ENCODE measurements at places on chromosomes 2 and 18.

- DNase-seq, result no peak
These were observed 34.4 kb downstream of the COL4A3 start for GRCh38 chr2:227198866-227199265.

- DNase-seq, result no peak
These were observed 39.3 kb downstream of the KCNIP3 start for GRCh38 chr2:95336406-95336805.

DNA sequence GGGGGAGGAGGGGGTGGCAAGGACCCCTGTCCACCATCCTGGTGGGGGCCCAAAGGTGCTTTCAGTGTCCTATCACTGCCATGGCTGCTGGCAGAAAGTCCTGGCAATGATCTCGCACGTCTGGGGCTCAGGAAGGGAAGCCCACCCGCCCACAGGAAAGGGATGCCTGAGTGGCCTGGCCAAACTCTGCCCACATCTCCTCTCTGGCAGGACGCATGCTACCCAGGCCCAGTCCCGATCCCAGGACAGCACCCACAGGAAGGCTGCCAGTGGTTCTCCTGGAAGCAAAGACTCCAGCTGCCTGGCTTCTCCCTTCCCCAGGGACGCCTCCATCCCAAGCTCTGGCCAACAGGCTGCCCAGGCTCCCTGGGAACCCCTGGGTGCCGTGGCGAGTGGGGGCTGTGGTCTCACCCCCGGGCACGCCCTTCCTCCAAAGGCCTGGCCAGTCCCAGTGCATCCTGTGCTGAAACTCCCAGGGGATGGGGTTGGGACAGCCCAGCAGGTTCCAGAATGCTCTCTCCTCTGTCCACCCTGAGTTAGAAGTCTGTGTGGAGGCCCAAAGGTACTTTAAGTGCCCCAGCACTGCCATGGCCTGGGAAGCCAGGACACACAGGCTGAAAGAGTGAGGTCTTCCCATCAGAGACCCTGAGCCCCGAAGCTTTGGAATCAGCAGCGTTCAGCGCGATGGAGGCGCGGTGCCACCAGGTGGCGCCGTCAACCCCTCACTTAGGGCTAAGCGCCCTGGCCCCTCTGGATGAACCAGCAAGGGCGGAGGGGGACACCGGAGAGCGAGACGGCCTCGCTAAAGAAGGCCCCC is 29.8 kb upstream of the TAF1B start:
- peak; percentile 63 for DNase-seq

DNA sequence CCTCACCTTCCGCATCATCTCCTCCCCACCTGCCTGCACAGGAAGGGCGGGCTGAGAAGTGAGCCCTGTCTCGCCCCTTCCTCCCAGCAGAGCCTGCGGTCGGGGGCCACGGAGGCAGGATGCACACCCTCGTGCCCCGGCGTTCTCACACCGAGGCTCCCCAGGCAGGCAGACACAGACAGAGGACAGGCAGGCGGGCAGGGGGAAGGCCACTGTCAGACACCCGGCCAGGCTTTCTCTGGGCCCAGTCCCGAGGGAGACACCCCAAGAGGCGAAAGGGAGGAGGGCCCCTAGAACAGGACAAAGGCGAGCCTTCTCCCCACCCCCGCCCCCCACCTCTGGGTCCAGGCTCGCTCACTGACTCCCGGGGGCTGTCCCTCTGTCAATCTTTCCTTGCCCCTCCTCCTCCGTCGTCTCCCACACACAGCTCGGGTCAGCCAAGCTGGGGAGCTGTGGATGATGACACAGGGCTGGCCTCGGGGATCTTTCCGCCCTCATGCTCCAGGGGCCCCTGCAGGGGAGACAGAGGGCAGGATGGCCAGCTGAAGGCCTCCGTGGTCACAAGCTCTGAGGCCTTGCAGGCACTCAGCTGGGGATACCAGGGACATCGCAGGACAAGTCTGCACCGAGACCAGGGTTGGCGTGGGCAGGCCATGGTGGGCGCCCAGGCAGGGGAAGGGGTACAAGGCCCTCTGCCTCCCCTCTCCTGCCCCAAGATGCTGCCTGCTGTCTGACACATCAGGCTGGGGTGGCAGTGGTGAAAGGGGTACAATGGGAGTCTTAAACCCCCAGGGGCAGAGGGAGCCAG is 24.9 kb downstream of the BIN1 start:
- peak; percentile 85 for DNase-seq

GRCh38 chr2:20391951-20392699 is 41.5 kb upstream of the PUM2 start:
- DNase-seq, result no peak

GRCh38 chr18:70139138-70139537 is 66.3 kb downstream of the RTTN start:
- DNase-seq, result no peak

GRCh38 chr18:62420513-62421209 is 95.6 kb downstream of the TNFRSF11A start:
- peak; percentile 68 for DNase-seq

DNA sequence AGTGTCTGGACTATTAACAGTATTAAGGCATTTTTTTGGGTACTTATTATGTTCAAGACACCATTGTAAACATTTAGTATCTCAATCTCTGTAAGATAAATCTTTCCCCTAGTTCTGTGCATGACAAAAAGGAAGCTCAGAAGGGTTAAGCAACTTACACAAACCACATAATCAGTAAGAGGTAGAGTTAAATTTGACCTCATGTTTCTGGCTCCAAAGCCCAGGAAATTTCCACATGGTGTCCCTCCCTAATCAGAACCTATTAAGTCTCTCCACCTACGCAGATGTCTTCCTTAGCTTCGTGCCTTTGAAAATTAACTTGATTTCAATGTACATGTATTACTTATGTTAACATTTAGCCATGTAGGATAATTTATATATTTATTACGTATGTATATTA is 2.0 kb downstream of the MFSD6 start:
- DNase-seq, result no peak

- no peak for DNase-seq
These were observed 15.1 kb downstream of the SH2D6 start for GRCh38 chr2:85433511-85434089.

- DNase-seq, result no peak
These were observed 43.4 kb upstream of the SEC11C start for GRCh38 chr18:59096098-59096789.

DNA sequence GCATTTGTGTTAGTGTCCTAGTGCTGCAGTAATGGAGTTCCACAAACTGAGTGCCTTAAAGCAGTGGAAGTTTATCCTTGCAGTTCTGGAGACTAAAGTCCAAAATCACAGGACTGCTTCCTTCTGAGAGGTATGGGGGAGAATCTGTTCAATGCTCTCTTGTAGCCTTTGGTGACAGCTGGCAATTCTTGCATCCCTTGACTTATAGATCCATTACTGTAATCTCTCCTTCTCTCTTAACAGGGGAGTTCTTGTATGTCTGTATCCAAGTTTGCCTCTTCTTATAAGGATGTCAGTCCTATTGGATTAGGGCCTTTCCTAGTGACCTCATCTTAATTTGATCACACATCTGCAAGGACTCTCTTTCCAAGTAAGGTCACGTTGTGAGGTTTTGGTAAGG is 69.9 kb downstream of the XRCC5 start:
- no peak for DNase-seq

GRCh38 chr2:113309655-113310387 is 31.1 kb upstream of the PAX8 start:
- DNase-seq, result no peak

DNA sequence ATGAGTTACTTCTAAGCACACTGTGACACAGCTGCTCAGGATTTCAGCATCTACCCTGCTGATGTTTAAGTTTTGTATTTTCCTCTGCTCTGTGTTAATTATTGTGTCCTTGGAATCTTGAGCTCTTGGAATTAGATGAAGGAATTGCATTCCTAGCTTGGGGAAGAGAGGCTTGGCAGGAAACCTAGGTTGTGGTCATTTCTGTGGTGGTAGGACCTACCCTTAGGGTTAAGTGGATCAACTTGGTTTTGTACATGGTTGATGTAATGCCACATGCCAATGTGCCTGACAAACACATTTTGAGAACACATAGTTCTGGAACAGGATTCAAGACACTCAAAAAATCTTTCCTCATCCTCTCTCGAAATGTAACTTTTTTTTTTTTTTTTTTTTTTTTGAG is 264.5 kb upstream of the MEX3C start:
- DNase-seq, result no peak

GRCh38 chr2:155363349-155363888 is 664.9 kb downstream of the KCNJ3 start:
- DNase-seq, result no peak

GRCh38 chr18:23540867-23541266 is 37.6 kb downstream of the RMC1 start:
- peak; percentile 11 for DNase-seq

DNA sequence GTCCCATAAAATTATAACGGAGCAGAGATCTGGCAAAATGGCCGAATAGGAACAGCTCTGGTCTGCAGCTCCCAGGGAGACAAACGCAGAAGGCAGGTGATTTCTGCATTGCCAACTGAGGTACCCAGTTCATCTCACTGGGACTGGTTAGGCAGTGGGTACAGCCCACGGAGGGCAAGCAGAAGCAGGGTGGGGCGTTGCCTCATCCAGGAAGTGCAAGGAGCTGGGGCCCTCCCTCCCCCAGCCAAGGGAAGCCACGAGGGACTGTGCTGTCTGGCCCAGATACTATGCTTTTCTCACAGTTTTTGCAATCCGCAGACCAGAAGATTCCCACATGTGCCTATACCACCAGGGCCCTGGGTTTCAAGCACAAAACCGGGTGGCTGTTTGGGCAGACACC is 22.8 kb downstream of the ICA1L start:
- no peak for DNase-seq

GRCh38 chr2:95350774-95351597 is 51.5 kb upstream of the FAHD2A start:
- DNase-seq, result no peak

DNA sequence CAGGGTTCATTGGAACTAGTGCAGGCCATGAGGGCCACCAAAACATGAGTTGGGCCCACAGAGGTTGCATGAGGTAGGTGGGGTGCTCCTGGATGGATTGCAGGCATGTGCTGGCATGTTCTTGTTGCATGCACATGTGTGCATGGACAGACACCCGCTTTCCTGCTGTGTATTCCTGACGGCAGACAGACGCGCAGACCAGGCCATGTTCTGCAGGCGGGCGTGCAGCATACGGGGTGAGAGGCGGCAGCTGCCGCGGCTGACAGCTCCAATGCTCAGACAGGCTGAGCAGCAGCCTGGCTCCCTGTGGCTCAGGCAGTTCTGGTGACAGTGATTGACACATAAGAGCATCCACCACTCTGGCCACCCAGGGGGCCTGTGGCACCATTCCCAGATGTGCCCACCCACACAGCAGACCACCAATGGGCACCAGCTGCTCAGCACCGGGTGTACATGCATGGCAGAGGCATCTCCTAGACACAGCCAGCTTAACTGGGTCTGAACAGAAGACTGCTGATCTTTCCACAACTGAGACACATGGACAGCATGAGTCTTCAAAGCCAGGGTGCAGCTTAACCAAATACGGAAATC is 21.2 kb downstream of the HS1BP3 start:
- no peak for DNase-seq

Measured in T-cell (primary cell).